ENCODE measurements at places on chromosomes 6 and 20. TPM values are rescaled to one million over a fixed set of nuclear protein-coding genes. Genes with fewer than 3 reads are reported as not detected.

The WFDC10B gene
- not detected for total RNA-seq

The TNFRSF21 gene
- 46.3 TPM for total RNA-seq

The BMP2 gene
- not detected for total RNA-seq

The COL9A3 gene
- total RNA-seq: 53.3 TPM

The EYS gene
- total RNA-seq: not detected

The OR2B6 gene
- not detected for total RNA-seq

The LY6G6D gene
- not detected for total RNA-seq

The SLC22A2 gene
- not detected for total RNA-seq

The CLPSL2 gene
- not detected for total RNA-seq

The HLA-F gene
- total RNA-seq: 3.5 TPM

- no peaks in the 10 kb centered on the region for H3K36me3 ChIP-seq
- H3K27me3 ChIP-seq: no peaks in the 10 kb centered on the region
- no peaks in the 10 kb centered on the region for H3K4me1 ChIP-seq
- H3K4me3 ChIP-seq: no peak overlapping the region
Measured at GRCh38 chr6:119390247-119390793, 40.8 kb upstream of the MAN1A1 start.

GRCh38 chr6:138517635-138518034, 18.3 kb upstream of the NHSL1 start:
- H3K27me3 ChIP-seq: no peaks in the 10 kb centered on the region
- no peak overlapping the region for H3K4me3 ChIP-seq
- peak; percentile 78 for DNase-seq
- no peaks in the 10 kb centered on the region for H3K36me3 ChIP-seq

DNA sequence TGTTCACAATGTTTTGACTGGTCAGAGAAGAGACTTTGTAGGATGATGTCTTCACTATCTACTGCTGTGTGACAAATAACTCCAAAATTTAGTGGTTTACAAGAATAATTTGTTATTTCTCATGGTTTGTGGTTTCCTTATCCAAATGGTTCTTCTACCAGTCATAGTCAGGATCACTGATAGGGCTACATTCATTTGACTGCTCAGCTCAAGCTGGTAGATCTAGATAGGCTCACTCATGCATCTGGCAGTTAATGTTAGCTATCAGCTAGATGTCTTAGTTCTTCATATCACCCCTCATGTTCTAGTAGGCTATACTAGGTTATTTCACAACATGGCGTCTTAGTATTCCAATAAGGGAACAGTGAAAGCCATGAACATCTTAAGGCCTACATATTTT, 131.0 kb downstream of the ID4 start:
- no peaks in the 10 kb centered on the region for H3K36me3 ChIP-seq
- no peak overlapping the region for H3K4me3 ChIP-seq
- no peak overlapping the region for H3K27ac ChIP-seq

GRCh38 chr20:56171087-56172012, 77.2 kb upstream of the MC3R start:
- H3K36me3 ChIP-seq: no peaks in the 10 kb centered on the region
- H3K4me3 ChIP-seq: no peak overlapping the region
- H3K27ac ChIP-seq: no peak overlapping the region
- peak; percentile 41 for DNase-seq
- no peaks in the 10 kb centered on the region for H3K4me1 ChIP-seq

DNA sequence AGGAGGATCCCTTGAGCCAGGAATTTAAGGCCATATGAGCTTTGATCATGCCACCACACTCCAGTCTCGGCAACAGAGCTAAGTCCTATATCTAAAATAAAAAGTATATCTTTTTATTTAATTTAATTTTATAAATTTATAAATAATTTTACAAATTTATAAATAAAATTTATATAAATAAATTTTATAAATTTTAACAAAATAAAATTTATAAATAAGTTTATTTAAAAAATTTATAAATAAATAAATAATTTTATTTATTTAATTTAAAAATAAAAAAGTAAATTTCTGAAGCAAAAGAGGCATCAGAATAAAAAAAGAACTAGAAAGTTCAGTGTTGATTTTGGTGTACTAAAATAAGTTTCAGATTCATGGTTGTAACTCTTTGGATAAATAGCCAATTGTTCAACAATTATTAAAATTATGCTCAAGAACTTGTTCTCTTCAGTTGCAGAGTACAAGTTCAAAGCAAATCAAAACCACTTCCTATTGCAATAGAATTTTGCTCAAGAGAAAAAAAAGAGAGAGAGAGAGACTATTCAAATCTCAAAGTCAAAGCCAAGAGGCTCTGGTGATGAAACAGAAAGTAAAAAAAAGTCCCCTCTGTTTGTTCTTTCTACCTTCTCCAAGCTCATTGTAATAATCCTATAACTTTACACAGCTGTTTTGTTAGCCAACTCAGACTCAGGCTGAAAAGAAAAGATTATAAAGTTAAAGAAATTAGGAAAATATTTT, 547.5 kb upstream of the ADGRB3 start:
- DNase-seq: no peak
- no peaks in the 10 kb centered on the region for H3K4me1 ChIP-seq
- H3K27me3 ChIP-seq: no peaks in the 10 kb centered on the region
- no peak overlapping the region for H3K4me3 ChIP-seq

DNA sequence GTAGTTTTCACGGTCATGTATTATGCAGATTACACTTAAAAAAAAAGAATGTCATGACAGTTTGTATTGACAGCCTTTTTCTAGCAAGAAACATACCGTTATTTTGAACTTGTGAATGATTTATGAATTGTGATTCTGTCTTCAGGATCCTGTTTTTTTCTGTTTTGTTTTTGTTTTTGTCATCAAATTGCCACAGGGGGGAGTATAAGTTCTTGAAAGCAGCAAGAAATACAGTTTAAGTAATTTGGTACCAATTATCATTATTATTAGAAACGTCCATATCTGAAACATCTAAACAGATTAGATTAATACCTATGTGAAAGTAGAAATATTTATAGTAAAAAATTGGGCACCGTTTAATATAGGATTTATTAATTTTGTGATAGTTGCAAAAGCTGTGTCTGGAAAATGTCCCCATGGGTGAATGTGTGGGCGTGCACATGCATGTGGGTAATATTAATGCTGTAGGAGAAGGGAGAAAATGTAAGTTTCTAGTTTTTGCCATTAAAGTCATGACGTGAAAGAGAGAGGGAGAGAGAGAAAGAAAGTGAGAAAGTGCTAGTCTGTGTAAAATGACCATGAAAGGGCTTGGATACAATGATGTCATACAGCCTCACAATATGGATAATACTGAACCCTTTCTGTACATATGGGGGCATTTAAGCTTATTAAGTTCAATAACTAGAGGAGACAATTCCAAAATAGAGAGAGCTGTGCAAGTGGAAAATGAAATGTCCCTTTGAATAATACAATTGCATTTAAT, 9.4 kb upstream of the CCN2 start:
- no peak overlapping the region for H3K4me3 ChIP-seq
- DNase-seq: no peak
- peak overlapping the region; percentile 83 for H3K27ac ChIP-seq
- H3K36me3 ChIP-seq: no peaks in the 10 kb centered on the region

- H3K4me3 ChIP-seq: no peak overlapping the region
- DNase-seq: no peak
Measured at GRCh38 chr6:155377061-155377460, 62.8 kb upstream of the TFB1M start.

DNA sequence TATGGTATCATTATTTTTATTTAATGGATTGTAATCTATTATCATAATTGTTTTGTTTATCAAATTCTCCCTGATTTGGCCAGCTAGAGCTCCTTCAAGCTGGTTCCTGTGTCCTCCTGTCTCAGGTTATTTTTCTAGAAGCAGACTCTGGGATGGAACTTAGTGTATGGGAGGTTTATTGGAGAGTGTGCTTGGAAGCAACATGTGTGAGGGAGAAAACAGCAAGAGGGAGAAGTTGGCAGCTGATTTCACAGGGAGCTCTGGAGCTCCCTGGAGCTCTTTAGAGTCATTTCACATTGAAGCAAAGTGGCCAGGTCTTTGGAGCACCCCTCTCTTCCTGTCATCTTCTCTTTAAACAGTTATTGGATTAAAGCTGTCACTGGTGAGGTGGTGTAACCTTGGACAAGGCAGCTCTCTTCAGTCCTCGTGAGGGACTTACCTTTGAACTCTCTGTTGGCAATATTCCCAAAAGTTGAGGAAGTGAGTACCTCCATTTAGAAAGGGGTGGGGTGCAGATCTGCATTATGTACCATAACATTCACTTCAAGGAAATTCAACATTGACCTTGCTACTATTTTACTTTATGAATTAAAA, 103.6 kb downstream of the PHF3 start:
- peak overlapping the region; percentile 44 for H3K27ac ChIP-seq
- H3K36me3 ChIP-seq: no peaks in the 10 kb centered on the region
- no peaks in the 10 kb centered on the region for H3K27me3 ChIP-seq
- peak; percentile 87 for DNase-seq

DNA sequence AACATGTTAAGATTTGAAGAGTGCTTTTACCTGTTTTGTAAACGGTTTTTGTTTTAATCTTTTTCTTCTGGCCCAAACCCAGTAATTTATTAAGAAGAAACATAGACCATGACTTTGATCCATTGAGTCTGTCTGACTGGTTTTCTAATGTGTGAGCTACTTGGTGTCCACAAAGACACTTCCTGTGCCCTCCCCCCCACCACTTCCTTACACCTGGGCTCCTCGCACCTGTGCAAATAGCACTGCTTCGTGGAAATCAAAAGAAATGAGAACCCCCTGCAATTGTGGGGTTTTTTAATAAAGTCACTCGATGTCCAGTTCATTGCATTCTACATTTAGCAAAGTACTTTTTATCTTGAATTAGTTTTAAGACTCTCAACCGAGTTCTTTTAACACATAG, 65.5 kb downstream of the SMOC2 start:
- H3K4me1 ChIP-seq: no peaks in the 10 kb centered on the region
- H3K4me3 ChIP-seq: no peak overlapping the region
- no peaks in the 10 kb centered on the region for H3K36me3 ChIP-seq
- H3K27me3 ChIP-seq: peaks cover 68% of the 10 kb centered on the region
- H3K27ac ChIP-seq: no peak overlapping the region

DNA sequence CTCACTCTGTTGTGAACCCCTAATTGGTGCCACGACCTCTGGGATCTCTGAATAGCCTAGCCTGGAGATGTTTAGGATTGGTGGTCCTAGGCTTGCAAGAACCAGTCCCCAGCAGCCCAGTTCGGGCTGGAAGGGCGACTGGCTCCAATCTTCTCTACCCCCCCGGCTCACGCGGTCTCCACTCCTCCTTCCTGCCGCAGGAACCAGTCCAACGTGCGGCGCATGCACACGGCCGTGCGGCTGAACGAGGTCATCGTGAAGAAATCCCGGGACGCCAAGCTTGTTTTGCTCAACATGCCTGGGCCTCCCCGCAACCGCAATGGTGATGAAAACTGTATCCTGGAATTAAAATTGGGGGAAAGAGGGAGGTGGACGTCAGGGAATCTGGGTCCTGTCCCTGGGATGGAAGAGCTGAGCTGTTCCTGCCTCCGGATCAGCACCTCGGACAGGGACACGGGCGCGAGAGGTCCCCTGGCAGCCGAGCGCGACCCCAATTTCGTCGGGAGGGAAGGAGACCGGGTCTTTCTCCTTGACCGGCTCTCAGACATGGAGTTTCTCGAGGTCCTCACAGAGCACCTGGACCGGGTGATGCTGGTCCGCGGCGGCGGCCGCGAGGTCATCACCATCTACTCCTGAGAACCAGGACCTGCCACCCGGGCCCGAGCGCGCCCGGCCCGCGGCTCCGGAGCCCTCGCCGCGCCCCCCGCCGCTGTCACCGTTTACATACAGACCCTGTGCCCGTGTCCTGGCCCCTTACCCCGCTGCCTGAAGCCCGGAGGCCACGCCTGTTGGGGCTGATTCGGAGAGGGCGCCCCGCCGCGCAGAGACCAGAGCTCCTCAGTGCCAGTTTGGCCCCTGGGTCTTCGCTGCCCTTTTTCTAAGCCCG, 28.2 kb downstream of the SLC12A5 start:
- no peaks in the 10 kb centered on the region for H3K27me3 ChIP-seq
- H3K4me1 ChIP-seq: peaks cover 15% of the 10 kb centered on the region
- H3K27ac ChIP-seq: no peak overlapping the region
- H3K4me3 ChIP-seq: no peak overlapping the region
- H3K36me3 ChIP-seq: peaks cover 20% of the 10 kb centered on the region

- H3K4me1 ChIP-seq: no peaks in the 10 kb centered on the region
- no peak overlapping the region for H3K4me3 ChIP-seq
- H3K36me3 ChIP-seq: no peaks in the 10 kb centered on the region
Measured at GRCh38 chr20:21548390-21549035, 34.6 kb upstream of the NKX2-2 start.

- no peak overlapping the region for H3K4me3 ChIP-seq
Measured at GRCh38 chr6:79435746-79436145, 101.5 kb downstream of the LCA5 start.

DNA sequence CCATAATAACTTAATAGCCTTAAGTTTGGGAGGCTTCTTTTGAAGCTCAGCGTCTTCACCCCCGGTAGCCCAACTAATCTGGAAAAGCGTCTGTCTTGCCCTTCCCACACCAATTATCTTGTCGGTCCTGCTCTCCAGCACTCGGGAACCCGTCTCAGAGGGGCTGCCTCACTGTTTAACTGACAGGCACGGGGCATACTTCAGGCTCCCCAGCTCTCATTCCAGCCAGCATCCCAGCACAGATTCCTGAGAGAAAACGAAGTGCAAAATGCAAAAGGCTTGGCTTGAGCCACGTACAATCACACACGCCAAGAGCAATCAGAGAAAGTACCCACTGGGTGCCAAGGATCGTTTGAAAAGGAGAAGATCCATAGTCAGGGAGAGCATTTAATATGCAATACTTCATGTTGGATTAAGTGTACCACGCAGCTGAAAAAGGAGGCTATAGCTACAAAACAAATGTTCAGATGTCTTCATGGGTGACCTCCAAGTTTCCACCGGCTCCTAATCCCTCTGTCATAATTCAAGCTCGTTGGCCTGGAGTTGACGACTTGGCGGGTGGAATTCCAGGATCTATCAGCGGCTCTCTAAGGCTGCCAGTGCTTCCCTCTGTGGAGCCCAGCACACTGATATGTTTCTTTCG, 53.7 kb upstream of the STX16 start:
- peaks cover 11% of the 10 kb centered on the region for H3K27me3 ChIP-seq
- H3K4me1 ChIP-seq: no peaks in the 10 kb centered on the region
- no peak for DNase-seq
- H3K36me3 ChIP-seq: no peaks in the 10 kb centered on the region
- H3K27ac ChIP-seq: no peak overlapping the region
- H3K4me3 ChIP-seq: no peak overlapping the region

DNA sequence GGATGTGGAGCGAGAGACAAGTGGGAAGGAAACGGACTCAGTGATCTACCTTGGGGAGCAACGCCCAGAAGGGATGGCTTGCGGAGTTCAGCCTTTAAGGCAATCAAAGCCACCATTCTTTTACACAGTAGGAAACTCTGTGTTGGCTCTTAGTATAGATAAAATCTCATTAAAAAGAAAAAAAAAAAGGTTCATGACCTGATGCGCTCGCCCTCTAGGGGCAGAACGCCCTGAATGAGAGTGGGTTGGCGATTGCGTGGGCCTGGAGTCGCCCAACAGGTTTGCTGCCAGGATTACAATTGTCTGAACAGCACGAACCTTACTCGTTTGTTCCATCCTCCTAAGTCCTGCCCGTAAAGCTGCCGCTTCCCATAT, 1.2 kb downstream of the TPD52L1 start:
- H3K27ac ChIP-seq: no peak overlapping the region
- no peaks in the 10 kb centered on the region for H3K36me3 ChIP-seq
- H3K4me3 ChIP-seq: no peak overlapping the region

- peaks cover 28% of the 10 kb centered on the region for H3K4me1 ChIP-seq
- no peak overlapping the region for H3K4me3 ChIP-seq
- DNase-seq: no peak
- no peaks in the 10 kb centered on the region for H3K36me3 ChIP-seq
- peaks cover 4% of the 10 kb centered on the region for H3K27me3 ChIP-seq
- H3K27ac ChIP-seq: no peak overlapping the region
Measured at GRCh38 chr6:89013438-89013837, 50.0 kb upstream of the RNGTT start.

GRCh38 chr6:30778001-30778635, 33.8 kb upstream of the IER3 start:
- H3K27me3 ChIP-seq: no peaks in the 10 kb centered on the region
- no peak overlapping the region for H3K4me3 ChIP-seq
- H3K27ac ChIP-seq: no peak overlapping the region
